ENCODE measurements at places on chromosomes 2 and 18.

DNA sequence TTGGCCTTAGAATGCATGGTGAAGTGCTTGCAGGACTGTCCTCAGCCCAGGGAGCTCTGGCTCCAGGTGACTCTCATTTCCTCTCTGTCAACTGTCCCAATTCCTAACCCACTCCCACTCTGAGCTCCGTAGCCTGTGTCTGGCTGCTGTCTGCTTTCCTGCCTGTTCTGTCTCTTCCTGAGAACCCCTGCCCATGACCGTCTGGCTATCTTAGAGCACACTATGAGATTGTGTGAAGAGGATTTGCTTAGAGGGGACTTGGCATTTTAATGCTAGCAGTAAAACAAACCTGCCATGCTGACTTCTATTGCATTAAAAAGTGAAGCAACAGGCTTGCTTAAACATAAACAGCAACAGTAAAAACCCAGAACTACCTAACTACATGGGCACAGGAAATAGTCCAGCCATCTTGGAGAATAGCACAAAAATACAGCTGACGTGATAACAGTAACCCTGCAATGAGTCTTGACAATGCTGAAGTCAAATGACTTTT is 234.7 kb downstream of the PRKCE start:
- DNase-seq, result no peak

- no peak for DNase-seq
These were observed 137.3 kb upstream of the OTX1 start for GRCh38 chr2:62913311-62913710.

GRCh38 chr2:177651833-177652232 is 259.3 kb downstream of the AGPS start:
- DNase-seq, result no peak

GRCh38 chr18:45571714-45572113 is 43.6 kb upstream of the SLC14A2 start:
- DNase-seq, result no peak

- no peak for DNase-seq
These were observed 296.9 kb downstream of the KCNJ3 start for GRCh38 chr2:154995361-154995760.

Data from stimulated activated naive CD4-positive, alpha-beta T cell (primary cell).